Neural crest cell (in vitro differentiated cells): ENCODE measurements at places on chromosomes 3 and 15.

GRCh38 chr3:72475258-72476138 is 372.7 kb downstream of the SHQ1 start:
- H3K27me3 ChIP-seq = peaks cover 10% of the 10 kb centered on the region
- H3K27ac ChIP-seq = no peak overlapping the region
- no peaks in the 10 kb centered on the region for H3K36me3 ChIP-seq
- DNase-seq = no peak
- peaks cover 17% of the 10 kb centered on the region for H3K4me1 ChIP-seq

DNA sequence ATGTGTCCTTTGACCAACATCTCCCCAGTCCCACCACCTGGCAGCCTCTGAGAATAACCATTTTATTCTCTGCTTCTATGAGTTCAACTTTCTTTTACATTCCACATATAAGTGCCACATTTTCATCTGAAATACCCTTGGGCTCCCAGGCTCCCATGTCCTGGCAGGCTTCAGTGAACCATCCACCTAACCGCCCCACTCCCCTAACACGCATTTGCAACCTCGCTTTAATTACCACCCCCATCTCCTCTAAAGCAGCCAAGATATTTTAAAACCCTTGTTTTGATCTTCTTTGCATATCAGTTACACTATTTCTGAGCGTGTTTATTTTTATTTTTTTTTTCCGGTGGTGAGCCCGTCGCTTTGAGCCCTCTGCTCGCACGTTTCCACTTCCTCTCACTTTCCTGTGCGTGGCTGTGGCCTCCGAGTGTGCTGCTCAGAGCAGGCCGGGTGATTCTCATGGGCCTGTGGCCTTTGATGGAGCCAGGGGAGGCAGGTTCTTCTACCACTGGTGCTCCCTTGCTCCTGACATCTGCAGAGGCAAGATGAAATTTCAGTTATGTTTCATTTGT is 195.4 kb upstream of the LPP start:
- no peak overlapping the region for H3K27ac ChIP-seq
- no peak for DNase-seq
- no peaks in the 10 kb centered on the region for H3K4me1 ChIP-seq
- no peak overlapping the region for H3K4me3 ChIP-seq

- H3K36me3 ChIP-seq = peaks cover 7% of the 10 kb centered on the region
- H3K4me3 ChIP-seq = no peak overlapping the region
- no peak for DNase-seq
- no peak overlapping the region for H3K27ac ChIP-seq
These were observed 424.8 kb downstream of the LPP start for GRCh38 chr3:188578576-188579363.

GRCh38 chr15:58870451-58870850 is 63.0 kb downstream of the SLTM start:
- H3K4me3 ChIP-seq = no peak overlapping the region
- H3K27ac ChIP-seq = no peak overlapping the region
- H3K4me1 ChIP-seq = peaks cover 7% of the 10 kb centered on the region
- H3K36me3 ChIP-seq = peaks cover 6% of the 10 kb centered on the region

GRCh38 chr15:33309602-33310276 is 1.0 kb upstream of the RYR3 start:
- peaks cover 14% of the 10 kb centered on the region for H3K4me1 ChIP-seq
- H3K4me3 ChIP-seq = peak overlapping the region; percentile 81
- peaks cover 75% of the 10 kb centered on the region for H3K27me3 ChIP-seq
- H3K27ac ChIP-seq = no peak overlapping the region
- peaks cover 2% of the 10 kb centered on the region for H3K36me3 ChIP-seq
- no peak for DNase-seq

- no peak overlapping the region for H3K27ac ChIP-seq
- no peaks in the 10 kb centered on the region for H3K36me3 ChIP-seq
- no peaks in the 10 kb centered on the region for H3K4me1 ChIP-seq
These were observed 51.8 kb upstream of the CCDC54 start for GRCh38 chr3:107325446-107325845.

DNA sequence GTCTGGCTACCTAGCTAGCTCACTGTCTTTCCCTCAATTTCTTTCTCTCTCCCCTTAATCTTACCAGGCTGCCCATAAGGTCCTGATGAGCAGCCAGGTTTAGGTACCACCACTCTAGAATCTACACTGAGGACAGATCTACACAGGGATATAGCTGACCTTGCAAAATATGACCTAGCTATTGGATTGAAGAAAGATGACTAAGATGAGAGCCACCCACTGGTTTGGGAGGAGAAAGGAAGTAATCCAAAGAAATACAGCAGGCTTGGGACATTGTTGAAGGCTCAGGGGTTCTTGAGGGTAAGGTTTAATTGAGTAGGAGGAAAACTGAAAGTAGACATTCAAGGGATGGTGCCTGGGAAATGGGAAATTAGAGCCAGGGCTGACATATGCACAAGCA is 142.0 kb upstream of the TMC3 start:
- H3K27ac ChIP-seq = no peak overlapping the region
- no peak for DNase-seq
- H3K27me3 ChIP-seq = peaks cover 4% of the 10 kb centered on the region
- H3K36me3 ChIP-seq = no peaks in the 10 kb centered on the region
- H3K4me1 ChIP-seq = no peaks in the 10 kb centered on the region

DNA sequence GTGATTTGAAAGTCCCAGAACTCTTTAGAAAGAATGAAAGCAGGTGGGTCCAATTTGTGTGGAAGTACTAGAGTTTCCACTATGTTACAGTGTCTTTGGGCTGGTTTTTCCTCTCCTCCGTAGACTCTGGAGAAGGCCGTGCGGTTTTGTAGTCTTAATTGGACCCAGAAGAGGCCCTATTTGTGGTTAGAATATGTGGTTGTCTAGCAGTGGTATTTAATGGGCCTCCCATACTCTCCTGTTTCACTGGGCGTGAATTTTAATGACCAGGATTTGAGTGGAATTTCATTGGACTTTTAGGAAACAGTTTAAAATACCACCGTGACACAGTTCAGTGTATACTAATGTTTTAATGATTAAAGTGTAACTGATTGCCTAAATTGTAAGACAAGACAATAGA is 182.3 kb downstream of the BBX start:
- no peak overlapping the region for H3K27ac ChIP-seq
- H3K4me1 ChIP-seq = peaks cover 28% of the 10 kb centered on the region
- H3K27me3 ChIP-seq = no peaks in the 10 kb centered on the region
- no peaks in the 10 kb centered on the region for H3K36me3 ChIP-seq
- no peak overlapping the region for H3K4me3 ChIP-seq

DNA sequence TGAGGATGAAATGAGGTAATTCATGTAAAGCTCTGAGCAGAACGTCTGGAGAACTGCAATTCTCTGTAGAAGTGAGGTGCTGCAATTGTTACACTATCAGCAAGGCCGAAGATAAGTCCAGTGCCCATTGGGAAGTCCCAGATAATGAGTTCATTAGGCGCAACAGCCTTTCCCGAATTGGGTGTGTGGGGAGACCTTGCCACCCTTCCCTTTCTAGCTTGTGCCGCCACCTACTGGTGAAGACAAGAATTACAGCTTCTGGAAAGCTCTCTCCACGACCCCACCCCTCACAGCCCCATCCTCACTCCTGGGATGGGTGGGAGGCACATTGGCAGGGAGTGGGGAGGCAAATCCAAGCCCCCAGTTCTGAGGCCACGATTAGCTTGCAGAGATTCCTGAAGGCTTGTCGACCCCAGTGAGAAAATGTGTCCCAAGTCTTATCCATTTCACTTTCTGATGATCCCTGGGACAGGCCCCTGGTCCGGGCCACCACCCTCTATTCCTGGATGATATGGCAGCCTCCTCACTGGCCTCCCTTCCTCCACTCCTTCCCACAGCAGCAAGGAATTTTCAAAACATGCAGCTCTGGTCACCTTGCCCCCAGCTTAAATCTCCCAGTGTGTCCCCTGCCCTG is 36.4 kb downstream of the FAM3D start:
- no peaks in the 10 kb centered on the region for H3K27me3 ChIP-seq
- H3K27ac ChIP-seq = no peak overlapping the region
- H3K36me3 ChIP-seq = no peaks in the 10 kb centered on the region
- H3K4me3 ChIP-seq = no peak overlapping the region

GRCh38 chr3:76500746-76501275 is 539.1 kb upstream of the ROBO2 start:
- no peak overlapping the region for H3K4me3 ChIP-seq
- no peaks in the 10 kb centered on the region for H3K4me1 ChIP-seq
- H3K27ac ChIP-seq = no peak overlapping the region
- DNase-seq = no peak

DNA sequence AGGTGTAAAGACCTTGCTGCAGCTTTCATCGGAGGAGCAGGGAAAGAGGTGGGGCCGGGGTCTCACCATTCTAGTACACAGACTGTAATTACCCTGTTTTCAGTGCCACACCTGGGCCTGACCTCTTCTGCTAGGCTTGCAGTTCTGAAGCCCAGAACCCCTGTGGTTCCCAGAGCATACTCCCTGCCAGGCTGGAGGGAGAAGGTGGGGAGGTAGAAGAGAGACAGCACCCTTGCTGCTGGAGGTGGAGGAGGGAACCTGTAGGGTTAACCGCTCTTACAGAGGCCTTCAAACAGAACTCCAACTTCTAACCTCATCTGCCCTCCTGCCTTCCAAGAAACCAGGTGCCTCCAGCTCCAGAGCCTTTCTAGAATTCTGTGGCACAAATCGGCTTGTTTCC is 27.0 kb downstream of the PCOLCE2 start:
- H3K36me3 ChIP-seq = no peaks in the 10 kb centered on the region
- no peak overlapping the region for H3K4me3 ChIP-seq
- no peak for DNase-seq
- no peaks in the 10 kb centered on the region for H3K27me3 ChIP-seq

- no peak overlapping the region for H3K4me3 ChIP-seq
These were observed 5.6 kb upstream of the AP3S2 start for GRCh38 chr15:89899295-89899945.

DNA sequence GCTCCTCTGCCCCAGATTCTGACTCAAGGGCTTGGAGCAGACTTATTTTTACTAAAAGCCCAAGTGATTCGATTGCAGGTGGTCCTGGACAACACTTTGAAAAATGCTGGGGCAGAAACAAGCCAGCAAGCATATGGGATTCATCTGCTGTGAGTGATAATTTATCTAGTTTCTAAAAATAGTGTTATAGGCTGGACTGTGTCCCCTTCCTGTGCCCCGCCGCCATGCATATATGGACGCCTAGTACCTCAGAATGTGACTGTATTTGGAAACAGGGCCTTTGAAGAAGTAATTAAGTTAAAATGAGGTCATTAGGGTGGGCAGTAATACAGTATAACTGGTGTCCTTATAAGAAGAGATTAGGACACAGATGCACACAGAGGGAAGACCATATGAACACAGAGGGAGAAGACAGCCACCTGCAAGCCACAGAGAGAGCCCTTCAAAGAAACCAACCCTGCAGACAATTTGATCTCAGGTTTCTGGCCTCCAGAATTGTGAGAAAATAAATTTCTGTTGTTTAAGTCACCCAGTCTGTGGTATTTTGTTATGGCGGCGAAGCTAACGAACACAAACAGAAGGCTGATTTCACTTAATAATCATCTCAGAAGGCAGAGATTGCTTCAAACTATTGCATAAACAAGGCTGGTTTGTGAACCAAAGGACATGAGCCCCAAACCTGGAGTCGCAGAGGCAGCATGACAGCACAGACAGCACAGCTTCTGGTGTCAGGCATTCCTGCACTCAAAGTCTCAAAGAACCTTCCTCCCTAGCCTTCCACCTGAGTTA is 59.1 kb downstream of the CCNL1 start:
- H3K4me1 ChIP-seq = peaks cover 21% of the 10 kb centered on the region
- no peaks in the 10 kb centered on the region for H3K27me3 ChIP-seq
- DNase-seq = no peak
- no peak overlapping the region for H3K27ac ChIP-seq
- no peaks in the 10 kb centered on the region for H3K36me3 ChIP-seq
- H3K4me3 ChIP-seq = no peak overlapping the region

- H3K4me1 ChIP-seq = peaks cover 29% of the 10 kb centered on the region
- no peaks in the 10 kb centered on the region for H3K27me3 ChIP-seq
- H3K4me3 ChIP-seq = peak overlapping the region; percentile 70
- H3K36me3 ChIP-seq = no peaks in the 10 kb centered on the region
- peak; percentile 53 for DNase-seq
These were observed 27.3 kb downstream of the ATOSA start for GRCh38 chr15:52651868-52652267.

DNA sequence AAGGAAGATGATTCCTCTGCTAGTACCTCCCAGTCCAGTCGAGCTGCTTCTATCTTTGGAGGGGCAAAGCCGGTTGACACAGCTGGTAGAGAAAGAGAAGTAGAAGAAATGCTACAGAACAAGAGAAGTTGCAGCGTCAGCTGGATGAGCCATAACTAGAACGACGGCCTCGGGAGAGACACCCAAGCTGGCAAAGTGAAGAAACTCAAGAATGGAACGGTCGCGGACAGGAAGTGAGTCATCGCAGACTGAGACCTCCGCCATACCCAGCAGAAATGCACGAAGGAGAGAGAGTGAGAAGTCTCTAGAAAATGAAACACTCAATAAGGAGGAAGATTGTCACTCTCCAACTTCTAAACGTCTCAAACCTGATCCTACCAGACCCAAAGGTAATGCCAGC is 19.0 kb upstream of the PARP14 start:
- no peak for DNase-seq
- H3K36me3 ChIP-seq = peaks cover 5% of the 10 kb centered on the region

DNA sequence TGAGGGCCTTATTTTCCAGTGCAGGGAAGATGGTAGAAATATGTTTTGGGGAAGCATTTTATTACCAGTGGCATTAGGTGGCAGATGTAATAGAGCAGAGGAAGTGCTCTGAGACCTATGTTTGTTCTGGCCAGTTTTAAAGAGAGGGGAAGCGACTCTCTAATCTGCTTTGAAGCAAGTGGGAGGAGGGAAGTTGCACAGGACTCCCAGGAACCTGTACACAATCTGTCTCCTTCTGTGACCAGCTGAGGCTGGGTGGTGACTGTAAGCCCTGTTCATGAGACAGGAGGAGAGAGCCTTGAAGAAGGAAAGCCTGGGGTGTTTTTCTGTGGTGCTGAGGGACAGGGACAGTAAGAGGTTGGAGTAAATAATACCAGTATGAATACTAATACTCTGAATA is 60.5 kb downstream of the LPP start:
- no peaks in the 10 kb centered on the region for H3K27me3 ChIP-seq
- peaks cover 29% of the 10 kb centered on the region for H3K4me1 ChIP-seq
- peaks cover 2% of the 10 kb centered on the region for H3K36me3 ChIP-seq
- H3K4me3 ChIP-seq = no peak overlapping the region

DNA sequence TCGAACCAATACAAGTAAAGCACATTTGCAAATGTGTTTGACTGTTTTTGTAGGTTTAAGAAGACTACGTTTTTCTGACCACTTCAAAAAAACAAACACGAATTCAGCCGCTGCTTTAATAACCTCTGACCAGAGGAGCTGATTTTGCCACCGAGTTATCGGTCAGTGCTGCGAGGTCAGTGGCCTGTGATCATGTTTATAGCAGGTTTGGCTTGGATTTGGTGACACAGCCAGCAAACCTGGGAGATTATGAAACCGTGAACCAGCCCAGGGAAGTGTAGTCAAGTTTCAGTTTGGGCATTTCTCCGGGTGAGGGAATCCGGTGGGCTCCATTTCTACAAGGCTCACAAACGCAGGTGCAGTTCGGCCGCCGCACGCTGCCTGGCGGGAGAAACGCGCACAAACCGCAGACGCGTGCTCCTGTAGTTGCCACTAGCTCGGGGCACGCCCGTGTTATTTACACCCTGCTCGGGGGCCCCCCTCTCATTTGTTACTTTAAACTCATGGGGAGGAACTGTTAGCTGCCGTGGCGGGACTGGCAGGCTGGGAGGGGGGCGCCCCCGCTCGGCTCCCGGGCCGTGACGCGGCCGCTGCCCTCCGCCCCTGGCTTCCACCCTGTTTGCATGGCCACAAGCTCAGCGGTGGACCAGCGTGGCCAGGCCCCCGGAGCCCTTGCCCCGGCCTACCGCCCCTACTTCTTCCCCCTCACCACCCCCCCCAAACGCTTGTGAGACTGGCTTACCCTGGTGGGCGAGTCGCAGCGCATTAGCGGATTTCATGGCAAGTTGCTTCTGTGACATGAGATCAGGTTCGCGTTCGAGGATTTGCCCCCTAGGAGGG is 13.6 kb upstream of the ONECUT1 start:
- peak overlapping the region; percentile 28 for H3K27ac ChIP-seq
- peaks cover 36% of the 10 kb centered on the region for H3K27me3 ChIP-seq
- DNase-seq = no peak
- peaks cover 57% of the 10 kb centered on the region for H3K4me1 ChIP-seq
